ENCODE measurements at places on chromosomes 11 and 22.

- DNase-seq, result no peak
Observed at GRCh38 chr11:113519989-113520613, 44.9 kb upstream of the DRD2 start.

DNA sequence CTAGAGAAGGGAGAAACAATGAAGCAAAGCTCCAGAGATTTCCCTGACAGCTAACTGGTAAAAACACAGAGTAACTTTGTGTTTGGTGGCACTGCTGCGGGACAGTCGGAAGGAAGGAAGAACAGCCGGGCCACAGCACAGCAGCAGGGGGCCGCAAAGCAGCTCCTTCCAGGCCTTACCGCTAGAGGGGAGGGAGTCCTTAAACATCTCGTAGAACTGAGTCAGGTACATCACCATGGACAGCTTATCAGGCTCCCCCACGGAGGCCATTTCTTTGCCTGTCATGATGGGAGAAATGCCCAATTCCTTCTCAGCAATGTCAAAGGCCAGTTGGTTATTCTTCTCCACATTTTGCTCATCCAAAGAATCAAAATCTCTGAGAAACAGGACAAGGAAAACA, 114.6 kb upstream of the BID start:
- peak; percentile 16 for DNase-seq

GRCh38 chr11:107583629-107584195, 7.2 kb upstream of the ELMOD1 start:
- DNase-seq, result peak; percentile 27

- DNase-seq, result no peak
Observed at GRCh38 chr11:3737386-3737933, 59.9 kb downstream of the NUP98 start.

DNA sequence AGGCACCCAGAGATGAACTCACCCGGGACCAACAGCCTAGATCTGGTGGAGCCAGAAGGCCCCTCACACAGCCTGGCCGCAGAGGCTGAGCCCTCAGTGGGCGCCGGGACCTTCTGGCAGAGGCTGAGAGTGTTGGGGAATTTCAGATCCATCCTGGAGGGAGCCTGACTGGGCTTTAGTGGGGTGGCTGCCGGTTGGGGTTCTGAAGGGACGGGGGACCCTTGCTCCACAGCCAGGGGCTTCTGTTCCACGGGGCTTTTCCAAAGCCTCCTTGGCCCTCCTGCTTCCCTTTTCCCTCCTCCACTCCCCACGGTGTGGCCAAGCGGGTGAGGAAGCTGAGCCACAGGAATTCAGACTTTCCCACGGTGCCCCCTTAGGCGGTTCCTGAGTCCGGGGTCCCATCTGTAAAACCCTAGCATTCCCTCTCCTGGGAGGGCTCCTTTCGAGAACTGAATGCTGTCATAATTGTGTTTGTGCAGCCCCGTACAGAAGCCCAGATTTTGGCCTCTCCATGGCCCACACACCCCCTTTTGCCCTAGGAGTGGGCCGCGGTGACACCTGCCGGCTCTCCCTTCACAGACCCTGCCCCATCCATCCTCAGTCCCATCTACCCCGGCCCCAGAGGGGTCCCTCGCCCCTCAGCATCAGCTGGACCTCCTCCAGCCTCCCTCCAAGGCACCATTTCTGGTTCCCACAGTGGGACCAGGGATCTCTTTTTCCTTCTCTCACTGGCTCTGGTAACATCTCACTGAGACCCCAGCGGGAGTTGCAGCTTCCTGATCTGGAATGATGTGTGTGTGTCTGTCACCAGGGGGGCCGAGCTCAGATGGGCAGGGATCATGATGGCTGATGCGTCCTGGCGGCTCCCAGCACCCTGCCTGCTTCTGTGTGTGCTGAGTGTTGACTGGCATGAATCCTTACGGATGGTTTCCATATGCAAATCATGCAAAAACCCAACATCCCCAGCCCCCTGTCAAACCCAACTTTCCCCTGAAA, 1048.4 kb downstream of the TBC1D22A start:
- DNase-seq, result no peak

DNA sequence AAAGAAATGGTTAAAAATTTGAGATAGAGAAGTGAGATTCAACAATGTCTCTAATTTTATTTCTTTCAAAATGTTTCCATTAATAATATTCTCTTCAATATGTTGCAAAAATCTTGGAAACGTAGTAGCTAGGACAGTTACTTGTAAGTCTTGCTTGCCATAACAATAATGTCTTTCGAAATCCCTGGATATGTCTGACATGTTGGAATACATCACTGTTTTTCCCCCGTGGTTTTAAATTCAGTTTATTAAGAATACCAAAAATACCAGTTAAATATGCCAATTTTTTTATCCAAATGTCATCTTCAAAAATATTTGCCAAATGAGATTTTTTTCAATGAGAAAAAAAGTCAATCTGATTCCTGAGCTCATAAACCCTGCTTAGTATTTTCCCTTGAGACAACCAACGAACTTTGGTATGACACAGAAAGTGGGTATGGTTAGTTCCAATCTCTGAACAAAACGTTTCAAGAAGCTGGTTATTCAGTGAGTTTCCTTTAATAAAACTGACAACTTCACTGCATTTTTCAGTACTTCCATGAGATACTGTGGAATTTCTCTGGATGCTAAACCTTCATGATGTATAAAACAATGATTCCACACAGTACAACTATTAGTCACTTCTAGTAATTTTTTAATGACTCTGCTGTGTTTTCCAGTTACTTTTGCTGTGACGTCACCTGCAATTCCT, 36.7 kb upstream of the AMPD3 start:
- peak; percentile 79 for DNase-seq
